Activated CD4-positive, alpha-beta T cell treated with anti-CD3 and anti-CD28 coated beads, Interleukin-2, amount 50 U/mL, for 16 hours (primary cell): ENCODE measurements at places on chromosomes 4 and X.
A peak's percentile ranks its signal among the peaks of the same experiment; 100 is the strongest.

DNA sequence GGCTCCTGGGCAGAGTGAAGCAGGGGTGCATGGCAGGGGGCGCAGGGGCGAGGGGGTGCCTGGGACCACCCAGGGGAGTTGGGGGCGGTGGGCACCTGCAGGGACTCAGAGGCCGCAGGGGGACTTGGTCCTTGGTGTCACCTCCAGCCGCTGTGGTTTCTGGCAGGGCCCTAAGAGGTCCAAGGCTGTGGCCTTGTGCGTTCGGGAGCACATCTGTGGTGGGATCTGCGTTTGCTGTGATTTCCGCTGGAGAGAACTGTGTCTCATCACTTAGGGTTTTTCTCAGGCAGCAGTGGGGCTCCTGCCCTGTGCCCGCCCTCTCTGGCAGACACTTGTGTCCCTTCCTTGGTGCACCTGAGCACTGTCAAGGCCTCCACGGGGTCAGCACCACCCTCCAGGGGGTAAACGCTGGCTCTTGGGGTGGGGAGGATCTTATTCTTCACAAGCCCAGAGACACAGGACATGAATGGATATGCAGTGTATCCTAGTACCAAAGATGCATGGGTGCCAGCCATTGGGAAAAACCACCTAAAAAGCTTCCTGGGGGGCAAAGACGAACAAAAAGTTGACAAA, 66.5 kb downstream of the ACOX3 start:
- no peak for DNase-seq

DNA sequence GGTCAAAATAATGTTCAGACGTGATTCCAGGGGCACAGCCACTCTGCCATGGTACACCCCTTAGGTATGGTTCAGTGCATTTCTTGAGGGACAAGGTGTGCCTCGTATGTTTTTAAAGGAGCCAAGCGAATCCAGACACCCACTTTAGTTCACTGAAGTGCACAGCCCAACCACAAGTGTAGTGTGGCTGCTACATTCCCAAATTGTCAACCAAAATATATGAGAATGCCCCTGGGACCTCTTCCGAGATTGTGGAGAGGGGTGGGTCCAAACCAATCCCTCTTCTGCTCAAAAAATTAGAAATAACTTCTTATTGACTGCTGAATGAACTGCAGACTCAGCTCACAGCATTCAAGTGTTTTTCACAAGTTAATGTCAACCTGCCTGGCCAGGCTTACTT, 7.4 kb upstream of the BRS3 start:
- DNase-seq, result no peak

DNA sequence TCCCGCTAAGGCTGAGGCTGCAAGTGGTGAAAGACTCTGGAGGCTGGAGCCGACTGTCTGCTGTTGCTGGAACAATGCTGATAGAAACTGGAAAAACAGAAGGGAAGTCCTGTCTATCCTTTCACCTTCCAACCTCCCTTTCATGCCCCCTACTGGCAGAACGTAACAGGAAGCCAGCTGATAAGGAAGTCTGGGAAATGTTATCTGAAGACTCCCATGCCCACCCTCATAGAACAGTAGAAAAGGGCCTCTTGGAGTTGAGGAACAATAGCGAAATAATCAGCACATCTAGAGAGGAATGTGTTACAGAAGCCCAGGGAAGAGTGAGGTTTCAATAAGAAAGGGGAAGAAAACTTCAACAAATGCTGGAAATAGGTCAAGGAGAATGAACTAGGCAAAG, 117.1 kb upstream of the DKK2 start:
- DNase-seq, result no peak

DNA sequence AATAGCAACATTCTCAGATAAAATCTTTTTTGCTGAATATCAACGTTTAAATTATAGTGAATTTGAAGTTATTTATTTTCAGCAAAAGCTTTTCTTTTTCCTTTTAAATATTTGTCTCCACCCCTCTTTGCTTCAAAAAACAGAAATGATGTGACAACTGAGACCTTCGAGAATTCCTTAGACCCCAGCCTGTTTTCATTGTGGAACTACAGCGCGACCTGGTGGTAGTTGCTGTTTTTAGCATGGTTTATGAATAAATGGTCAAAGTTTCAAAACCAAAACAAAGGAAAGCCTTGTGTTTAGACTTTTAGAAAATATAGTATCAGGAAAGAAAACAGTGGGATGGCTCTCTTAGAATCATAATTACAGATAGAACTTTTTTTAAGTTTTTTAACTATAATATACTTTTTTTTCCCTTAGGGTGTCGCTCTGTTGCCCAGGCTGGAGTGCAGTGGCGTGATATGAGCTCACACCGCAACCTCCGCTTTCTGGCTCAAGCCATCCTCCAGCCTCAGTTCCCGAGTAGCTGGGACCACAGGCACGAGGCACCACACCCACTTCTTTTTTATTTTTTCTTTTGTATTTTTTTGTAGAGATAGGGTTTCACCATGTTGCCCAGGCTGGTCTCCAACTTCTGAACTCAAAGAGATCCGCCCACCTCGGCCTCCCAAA, 26.8 kb upstream of the TMEM184C start:
- DNase-seq, result peak; percentile 41

- DNase-seq, result no peak
Observed at GRCh38 chrX:77694491-77694890, 91.5 kb downstream of the ATRX start.

- no peak for DNase-seq
Observed at GRCh38 chr4:16136827-16137226, 53.0 kb upstream of the PROM1 start.

- DNase-seq, result no peak
Observed at GRCh38 chr4:80103629-80104028, 30.6 kb upstream of the ANTXR2 start.

GRCh38 chr4:101604976-101605375, 185.6 kb upstream of the BANK1 start:
- DNase-seq, result no peak

- no peak for DNase-seq
Observed at GRCh38 chr4:158001756-158002155, 171.1 kb downstream of the GASK1B start.

DNA sequence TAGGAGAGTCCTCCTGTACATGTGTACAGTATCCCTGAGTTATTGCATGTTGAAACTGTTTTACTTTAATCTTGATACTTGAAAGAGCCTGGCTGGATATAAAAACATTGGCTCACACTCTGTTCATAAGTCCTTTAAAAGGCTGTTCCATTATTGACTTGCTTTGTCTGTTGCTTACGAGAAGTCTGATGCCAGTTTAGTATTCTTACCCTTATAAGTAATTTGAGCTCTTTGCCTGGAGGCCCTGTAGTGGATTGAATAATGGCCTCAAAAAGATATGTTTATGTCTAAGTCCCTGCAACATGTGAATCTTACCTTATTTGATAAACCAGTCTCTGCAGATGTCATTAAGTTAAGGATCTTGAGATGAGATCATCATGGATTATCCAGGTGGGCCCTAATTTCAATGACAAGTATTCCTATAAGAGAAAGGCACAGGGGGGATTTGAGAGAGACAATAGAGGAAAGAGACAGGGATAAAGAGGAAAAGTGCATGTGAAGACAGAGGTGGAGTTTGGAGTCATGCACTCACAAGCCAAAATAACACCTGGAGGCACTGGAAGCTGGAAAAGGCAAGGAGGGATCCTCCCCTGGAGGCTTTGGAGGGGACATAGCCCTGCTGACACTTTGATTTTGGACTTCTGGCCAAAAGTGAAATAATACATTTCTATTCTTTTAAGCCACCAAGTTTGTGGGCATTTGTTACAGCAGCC, 98.1 kb downstream of the IRF2 start:
- DNase-seq, result no peak

GRCh38 chrX:71489540-71489939, 43.4 kb upstream of the OGT start:
- DNase-seq, result no peak

GRCh38 chr4:8874896-8875680, 3.4 kb upstream of the HMX1 start:
- DNase-seq, result peak; percentile 31

DNA sequence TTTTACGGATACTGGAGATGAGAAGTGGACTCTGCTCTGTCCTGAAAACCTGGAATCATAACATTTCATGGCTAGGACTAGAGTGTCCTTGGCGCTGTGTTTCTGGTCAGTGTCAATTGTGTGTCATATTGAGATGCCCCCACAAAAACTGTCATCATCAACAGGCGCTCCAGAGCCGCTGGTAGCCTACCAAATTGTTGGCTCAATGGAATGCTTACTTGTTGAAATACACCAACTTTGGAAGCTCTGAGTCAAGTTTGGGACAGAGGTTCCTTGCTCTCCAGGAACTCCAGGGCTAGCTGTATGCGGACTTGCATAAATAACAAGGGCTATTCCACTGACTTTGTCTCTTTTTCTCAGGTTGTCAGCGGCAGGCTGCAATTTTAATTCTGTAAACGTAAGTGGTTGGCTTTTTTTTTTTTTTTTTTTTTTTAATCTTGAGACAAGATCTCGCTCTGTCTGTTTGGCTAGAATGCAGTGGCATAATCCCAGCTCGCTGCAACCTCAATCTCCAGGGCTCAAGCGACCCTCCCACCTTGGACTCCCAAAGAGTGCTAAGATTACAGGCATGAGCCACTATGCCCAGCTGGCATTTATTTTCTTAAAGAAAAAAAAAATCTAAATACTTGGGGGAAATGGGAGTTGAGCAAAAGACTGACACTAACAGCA, 871 bp upstream of the HPGD start:
- DNase-seq, result no peak

DNA sequence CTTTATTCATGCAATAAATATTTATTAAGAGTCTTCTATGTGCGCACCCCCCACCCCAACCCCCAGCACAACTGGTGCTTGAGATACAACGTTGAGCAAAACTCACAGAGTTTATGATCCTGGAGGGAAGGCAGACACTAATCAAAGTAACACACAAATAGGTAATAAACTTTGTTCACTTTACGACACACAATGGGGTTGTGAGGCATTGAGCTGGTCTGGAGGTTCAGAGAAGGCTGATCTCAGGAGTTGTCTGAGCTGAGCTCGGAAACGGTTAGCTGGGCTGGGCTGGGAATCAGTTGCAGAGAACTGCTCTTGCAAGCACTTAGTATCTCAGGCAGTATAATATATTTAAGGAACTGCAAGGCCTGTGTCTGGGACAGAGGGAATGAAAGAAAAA, 238.5 kb downstream of the SCFD2 start:
- no peak for DNase-seq

GRCh38 chrX:134171661-134172587, 65.1 kb upstream of the CCDC160 start:
- peak; percentile 53 for DNase-seq

- DNase-seq, result no peak
Observed at GRCh38 chr4:148850257-148850995, 408.2 kb upstream of the NR3C2 start.

DNA sequence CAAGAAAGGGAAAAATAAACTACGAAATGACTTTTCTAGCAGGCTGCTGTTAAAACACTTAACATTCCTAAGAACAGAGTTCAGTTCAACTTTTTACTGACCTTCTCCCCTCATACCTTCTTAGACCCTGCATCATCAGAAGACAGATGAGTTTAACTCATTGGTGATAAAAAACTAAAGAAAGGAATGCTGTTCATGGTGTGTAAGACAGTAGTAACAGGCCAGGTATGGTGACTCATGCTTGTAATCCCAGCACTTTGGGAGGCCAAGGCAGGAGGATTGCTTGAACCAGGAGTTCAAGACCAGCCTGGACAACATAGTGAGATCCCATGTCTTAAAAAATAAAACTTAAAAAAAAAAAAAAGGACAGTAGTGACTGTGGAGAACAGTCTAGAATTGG, 16.2 kb downstream of the RBM47 start:
- no peak for DNase-seq

GRCh38 chrX:136395271-136395670, 92.5 kb upstream of the BRS3 start:
- DNase-seq, result no peak

DNA sequence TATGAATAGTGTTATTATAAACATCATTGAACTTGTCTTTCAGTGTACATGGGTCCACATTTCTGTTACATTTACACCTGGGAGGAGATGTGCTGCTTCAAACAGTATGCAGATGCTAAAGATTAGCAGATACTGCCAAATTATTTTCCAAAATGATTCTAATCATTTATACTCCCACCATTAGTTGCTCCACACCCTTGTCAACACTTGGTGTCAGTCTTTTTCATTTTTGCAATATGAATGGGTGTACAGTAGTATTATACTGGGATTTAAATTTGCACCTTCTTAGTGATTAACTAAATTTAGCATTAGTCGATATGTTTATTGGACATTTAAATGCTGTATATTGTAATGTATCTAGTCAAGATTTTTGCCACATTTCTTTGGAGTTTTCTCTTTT, 131.6 kb upstream of the GRID2 start:
- DNase-seq, result no peak

DNA sequence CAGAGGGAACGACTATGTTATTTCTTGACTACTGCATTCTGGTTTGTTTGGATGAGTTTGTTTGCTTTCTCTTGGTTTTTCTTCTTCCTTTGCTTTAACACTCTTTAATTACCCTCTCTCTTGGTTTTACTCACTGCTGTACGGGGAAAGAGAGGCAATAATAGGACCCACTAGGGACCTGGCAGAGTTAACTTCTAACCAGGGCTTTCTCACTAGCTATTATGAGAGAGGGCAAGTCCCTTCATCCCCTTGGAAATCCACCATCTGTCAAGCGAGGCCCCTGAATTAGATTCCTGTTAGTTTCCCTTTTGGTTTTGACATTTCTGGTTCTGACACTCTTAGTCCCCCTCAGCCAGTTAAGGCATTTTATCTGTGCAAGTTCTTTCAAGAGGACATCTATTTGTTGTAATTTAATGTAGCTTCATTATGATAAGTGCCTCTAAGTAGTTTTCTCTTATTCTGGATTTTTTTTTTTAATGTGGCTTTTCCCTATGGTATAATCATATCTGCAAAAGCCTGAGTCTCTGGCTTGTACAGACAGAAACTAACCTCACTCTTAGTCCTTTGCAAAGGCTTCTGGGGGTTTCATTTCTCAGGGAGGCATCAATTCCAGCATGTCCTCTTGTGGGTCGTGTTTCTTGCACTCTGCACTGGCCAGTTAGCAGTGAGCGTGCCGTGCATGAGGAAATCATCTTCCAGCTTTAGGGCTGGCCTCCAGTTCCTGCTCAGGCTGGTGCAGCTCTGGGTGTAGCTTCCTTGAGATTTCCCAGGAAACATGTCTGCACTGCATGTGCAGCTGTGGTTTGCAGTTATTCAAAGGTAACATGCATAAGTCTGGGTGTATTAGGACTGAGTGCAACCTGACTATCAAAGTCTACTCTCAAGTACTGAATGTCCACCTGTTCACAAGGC, 221.3 kb downstream of the STIM2 start:
- no peak for DNase-seq

DNA sequence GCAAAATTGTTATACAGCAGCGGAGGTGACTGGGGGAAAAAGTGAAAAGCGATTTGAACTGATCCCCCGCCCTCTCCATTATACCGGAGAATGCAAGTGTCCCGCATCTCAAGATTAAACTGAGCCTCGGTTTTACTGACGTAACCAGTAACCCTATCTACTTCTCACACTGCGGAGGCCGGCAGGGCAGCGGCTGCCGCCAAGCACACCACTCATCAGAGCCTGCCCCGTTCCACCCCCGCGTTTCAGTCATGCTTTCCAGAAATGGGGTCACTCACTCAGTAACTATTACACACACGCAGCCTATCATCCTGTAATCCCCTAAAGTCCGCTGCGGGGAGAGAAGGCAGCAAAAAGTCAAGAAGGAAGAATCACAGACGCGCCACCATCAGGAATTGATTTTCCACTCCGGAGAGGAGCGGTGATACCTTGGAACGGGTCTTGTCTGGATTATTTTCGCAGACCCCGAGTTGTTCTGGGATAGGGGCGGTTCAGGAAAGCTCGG, 1.4 kb downstream of the RPS6KA3 start:
- DNase-seq, result peak; percentile 71
